ENCODE measurements at places on chromosomes 12 and 14.

DNA sequence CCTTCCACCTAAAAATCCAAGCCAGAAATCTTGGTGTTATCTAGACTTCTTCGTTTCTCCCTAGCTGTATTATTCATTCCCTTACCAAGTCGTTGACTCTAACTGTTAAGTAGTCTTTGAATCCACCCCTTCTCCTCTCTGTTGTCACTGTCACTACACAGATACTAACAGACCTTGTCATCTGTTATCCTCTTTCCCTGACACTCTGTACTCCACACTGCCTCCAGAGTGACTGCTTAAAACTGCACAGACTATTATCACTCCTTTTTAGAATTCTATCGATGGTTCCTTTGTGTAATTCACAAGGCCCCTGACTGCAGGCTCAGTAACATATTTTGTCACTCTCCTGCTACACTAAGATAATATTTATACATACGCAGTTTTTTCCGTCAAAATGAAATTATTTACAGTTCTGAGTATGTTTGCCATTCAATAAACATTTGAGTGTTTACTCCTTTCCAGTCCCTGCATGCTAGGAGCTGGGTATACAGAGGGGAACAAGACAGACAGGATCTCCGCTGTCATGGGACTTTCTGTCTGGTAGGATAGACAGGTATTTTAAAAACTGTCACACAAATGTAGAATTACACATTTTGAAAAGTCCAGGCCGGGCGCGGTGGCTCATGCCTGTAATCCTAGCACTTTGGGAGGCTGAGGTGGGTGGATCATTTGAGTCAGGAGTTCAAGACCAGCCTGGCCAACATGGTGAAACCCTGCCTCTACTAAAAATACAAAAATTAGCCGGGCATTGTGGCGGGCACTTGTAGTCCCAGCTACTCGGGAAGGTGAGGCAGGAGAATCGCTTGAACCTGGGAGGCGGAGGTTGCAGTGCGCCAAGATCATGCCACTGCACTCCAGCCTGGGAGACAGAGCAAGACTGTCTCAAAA, 3.8 kb downstream of the MARS1 start:
- peaks cover 4% of the 10 kb centered on the region for H3K27me3 ChIP-seq
- peaks cover 28% of the 10 kb centered on the region for H3K4me1 ChIP-seq
- DNase-seq = peak; percentile 44
- peak overlapping the region; percentile 1 for H3K27ac ChIP-seq
- H3K36me3 ChIP-seq = peaks cover 39% of the 10 kb centered on the region

GRCh38 chr14:51293912-51294389, 53.9 kb downstream of the TMX1 start:
- peaks cover 4% of the 10 kb centered on the region for H3K27me3 ChIP-seq
- H3K4me1 ChIP-seq = 0 out of 2 replicates have a peak, but pooled peaks cover 6% of the 10 kb centered on the region
- H3K27ac ChIP-seq = no peak overlapping the region
- no peaks in the 10 kb centered on the region for H3K36me3 ChIP-seq
- DNase-seq = no peak

GRCh38 chr14:101365329-101366158, 195.8 kb upstream of the DIO3 start:
- peaks cover 49% of the 10 kb centered on the region for H3K27me3 ChIP-seq
- H3K4me3 ChIP-seq = no peak overlapping the region
- H3K4me1 ChIP-seq = peaks cover 24% of the 10 kb centered on the region
- no peak overlapping the region for H3K27ac ChIP-seq
- DNase-seq = no peak
- H3K36me3 ChIP-seq = no peaks in the 10 kb centered on the region

DNA sequence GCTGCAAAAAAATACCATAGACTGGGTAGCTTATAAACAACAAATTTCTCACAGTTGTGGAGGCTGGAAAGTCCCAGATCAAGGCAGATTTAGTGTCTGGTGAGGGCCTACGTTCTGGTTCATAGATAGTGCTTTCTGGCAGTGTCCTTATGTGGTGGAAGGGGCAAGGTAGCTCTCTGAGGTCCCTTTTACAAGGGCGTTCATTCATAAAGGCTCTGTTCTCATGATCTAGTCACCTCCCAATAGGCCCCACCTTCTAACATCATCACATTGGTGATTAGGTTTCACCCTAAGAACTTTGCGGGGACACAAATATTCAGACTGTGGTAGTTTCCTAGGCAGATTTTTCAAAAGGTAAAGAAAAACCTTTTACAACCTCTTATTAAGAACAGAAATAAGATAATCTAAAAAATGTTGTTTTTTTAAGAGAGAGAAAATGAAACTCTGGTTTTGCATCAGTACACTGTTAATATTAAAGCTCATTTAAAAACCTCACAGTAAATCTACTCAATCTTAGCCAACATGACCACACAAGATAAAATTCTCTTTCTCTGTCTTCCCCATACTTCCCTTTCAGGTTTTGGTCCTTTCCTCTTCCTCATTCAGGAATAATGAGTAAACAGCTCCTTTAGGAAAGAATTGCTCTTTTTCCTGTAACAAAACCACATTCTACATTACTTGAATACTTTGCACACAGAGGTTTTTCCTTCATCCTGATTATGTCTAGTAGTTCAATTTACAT, 117.5 kb downstream of the UNC79 start:
- no peaks in the 10 kb centered on the region for H3K4me1 ChIP-seq
- DNase-seq = no peak
- H3K27ac ChIP-seq = no peak overlapping the region
- no peaks in the 10 kb centered on the region for H3K27me3 ChIP-seq
- no peak overlapping the region for H3K4me3 ChIP-seq
- no peaks in the 10 kb centered on the region for H3K36me3 ChIP-seq

GRCh38 chr14:58637040-58637390, 747 bp upstream of the DACT1 start:
- no peaks in the 10 kb centered on the region for H3K36me3 ChIP-seq
- H3K4me1 ChIP-seq = peaks cover 9% of the 10 kb centered on the region

DNA sequence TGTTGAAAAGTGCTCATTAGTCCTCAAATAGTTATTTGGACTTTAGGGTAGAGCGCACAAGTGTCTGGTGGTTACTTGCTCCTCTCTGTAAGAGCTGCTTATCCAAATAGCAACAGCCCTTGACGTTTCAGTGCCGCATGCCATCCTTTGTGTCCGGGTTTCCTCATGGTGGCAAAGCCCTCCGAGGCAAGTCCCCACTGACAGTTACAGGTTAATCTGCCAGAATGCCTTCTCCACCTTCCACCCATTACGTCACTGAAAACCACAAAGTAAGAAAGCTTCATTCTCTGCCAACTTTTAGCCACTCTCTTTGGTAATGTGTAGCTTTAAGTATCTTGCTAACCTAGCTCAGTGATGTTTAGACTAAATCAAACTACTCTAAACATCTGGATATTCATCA, 78.6 kb downstream of the POLR3B start:
- no peaks in the 10 kb centered on the region for H3K4me1 ChIP-seq
- no peaks in the 10 kb centered on the region for H3K27me3 ChIP-seq
- no peak overlapping the region for H3K27ac ChIP-seq
- no peak for DNase-seq
- H3K4me3 ChIP-seq = no peak overlapping the region
- H3K36me3 ChIP-seq = peaks cover 25% of the 10 kb centered on the region

DNA sequence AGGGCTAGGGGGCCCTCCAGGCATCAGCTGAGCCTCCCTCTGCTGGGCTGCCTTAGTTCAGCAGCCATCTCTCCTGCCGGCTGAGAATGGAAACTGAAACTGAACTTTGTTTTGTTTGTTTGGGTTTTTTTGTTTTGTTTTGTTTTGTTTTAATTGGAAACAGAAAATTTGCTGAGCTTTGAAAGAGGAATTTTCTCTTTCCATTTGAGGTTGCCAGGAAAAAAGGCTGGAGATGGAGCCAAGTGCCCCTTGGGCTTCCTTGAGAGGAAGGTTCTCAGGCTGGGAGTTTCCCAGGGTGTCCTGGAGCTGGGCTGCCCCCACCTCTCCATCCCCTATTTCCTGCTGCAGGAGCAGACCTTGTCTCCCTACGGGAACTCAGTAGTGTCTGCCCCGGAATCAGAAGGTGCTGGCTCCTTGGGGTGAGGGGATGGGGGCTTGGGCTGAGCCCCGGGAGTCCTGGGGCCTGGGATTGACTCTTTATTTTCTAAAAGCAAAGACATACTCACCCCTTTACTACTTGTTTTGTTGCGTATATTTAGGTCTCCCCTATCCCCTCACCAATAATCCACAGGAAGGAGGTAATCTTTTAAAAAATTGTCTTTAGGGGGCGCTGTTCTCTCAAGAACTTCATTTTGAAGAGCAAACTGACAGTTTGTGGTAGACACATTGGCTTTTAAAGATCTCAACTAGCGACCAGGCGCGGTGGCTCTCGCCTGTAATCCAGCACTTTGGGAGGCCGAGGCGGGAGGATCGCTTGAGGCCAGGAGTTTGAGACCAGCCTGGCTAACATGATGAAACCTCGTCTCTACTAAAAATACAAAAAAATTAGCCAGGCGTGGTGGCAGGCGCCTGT, 21.3 kb upstream of the OASL start:
- peaks cover 19% of the 10 kb centered on the region for H3K4me1 ChIP-seq
- peak; percentile 63 for DNase-seq
- H3K36me3 ChIP-seq = no peaks in the 10 kb centered on the region
- peak overlapping the region; percentile 32 for H3K27ac ChIP-seq

GRCh38 chr12:130286041-130286440, 51.6 kb upstream of the PIWIL1 start:
- H3K4me3 ChIP-seq = no peak overlapping the region
- DNase-seq = peak; percentile 11
- no peaks in the 10 kb centered on the region for H3K4me1 ChIP-seq
- no peaks in the 10 kb centered on the region for H3K27me3 ChIP-seq

Data from HepG2 (cell line).